Kidney capillary endothelial cell (primary cell): ENCODE measurements at places on chromosomes 11 and 22.

- DNase-seq: peak; percentile 52
These were observed at the start of gene PHLDA2 for GRCh38 chr11:2928605-2929530. Gene PHLDA2, minus strand, starts transcription at chr11:2929420. Its CDS starts 56 bp downstream, at chr11:2929364.

- DNase-seq: no peak
These were observed 9.4 kb upstream of the MRPL23 start for GRCh38 chr11:1937616-1938342.

- DNase-seq: no peak
These were observed 4.8 kb upstream of the OR8H1 start for GRCh38 chr11:56296898-56297297.

DNA sequence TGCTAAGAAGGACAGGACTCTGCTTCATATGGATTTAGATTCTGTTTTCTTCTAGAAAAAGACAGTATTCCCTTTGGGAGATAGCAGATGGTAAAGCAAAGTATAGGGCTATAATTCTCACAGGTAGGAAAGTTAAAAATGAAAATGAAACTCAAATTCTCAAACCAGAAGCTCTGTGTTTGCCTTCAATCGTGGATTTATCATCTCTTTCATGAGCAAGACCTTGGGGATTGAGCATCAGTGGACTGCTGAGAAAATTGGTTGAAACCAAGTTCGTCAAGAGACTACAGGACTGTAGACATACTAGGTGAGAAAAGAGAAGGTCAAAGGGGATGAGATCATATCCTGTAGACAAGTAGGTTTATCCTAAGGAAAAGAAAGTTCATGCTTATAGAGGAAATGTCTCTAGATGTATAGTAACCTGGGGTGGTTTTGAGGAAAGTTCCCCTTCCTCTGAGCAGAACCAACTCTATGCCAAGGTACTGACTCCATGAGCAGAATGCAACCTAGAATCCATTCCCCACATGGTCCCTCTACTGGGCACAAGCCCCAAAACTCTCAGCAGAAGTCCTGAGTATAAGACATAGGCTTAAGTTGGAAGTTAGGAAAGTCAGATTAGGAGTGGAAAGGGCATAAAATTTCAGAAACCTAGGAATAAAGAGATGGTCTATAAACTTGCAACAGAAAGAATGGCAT lies 46.5 kb downstream of the SLC5A12 start:
- no peak for DNase-seq

DNA sequence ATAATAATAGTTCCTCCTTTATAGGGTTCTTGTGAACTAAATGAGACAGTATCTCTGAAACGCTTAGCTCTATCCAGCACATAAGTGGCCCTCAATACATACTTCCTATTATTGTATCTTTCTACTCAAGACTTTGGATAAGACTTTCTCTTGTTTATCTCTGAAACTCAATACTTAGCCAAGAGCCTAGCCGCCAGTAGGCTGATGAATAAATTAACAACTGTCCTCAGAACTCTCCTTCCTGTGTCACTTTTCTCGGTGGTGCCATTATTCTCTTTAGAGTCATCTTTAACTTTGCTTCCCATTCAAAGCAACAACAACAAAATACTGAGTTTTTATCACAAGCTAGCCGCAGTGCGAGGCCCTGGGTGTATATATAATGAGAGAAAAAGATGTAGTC lies 86.9 kb downstream of the FAM83F start:
- DNase-seq: no peak

DNA sequence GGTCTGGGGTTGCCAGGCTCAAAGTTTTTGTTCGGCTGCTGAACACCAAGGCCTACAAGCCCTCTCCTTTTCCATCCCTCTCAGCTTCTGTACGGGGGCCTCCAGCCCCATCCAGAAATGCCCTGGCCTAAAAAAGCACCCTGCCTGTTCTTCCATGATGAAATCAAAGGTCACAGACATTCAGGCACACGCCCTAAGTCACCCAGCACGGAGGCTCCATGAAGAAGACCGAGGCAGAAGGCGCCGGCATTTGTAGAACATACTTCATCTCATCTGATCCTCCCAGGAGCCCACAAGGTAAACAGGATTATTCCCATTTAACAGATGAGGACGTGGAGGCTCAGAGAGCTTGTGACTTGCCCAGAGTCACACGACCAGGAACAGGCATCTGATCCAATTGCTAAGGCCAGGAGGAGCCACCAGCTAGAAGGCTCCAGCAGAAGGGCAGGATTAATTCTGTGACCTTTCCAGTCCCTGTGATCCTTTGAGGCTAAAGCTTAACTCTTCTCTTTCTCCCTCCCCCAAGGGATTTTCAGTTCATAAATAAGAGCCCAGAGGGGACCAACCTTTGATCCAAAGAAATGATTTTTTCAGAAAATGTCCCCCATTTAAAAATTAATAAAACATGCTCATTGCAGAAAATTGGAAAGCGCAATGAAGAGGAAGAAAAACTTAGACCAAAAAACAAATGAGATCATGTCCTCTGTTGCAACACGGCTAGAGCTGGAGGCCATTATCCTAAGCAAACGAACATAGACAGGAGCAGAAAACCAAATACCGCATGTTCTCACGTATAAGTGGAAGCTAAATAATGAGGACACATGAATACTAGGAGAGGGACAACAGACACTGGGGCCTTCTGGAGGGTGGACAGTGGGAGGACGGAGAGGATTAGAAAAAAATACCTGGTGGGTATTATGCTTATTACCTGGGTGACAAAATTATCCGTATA lies 38.7 kb downstream of the CYTH4 start:
- no peak for DNase-seq

GRCh38 chr11:94379613-94380012 lies 21.6 kb downstream of the GPR83 start:
- no peak for DNase-seq

- DNase-seq: no peak
These were observed 4.9 kb downstream of the PSMD13 start for GRCh38 chr11:241634-242033.

GRCh38 chr11:20049231-20049630 lies 111.0 kb downstream of the DBX1 start:
- no peak for DNase-seq

GRCh38 chr11:122343210-122343609 lies 227.2 kb upstream of the BLID start:
- no peak for DNase-seq

GRCh38 chr11:79336797-79337517 lies 103.9 kb downstream of the TENM4 start:
- no peak for DNase-seq

- DNase-seq: no peak
These were observed 83.0 kb downstream of the PDHX start for GRCh38 chr11:34999453-34999852.

DNA sequence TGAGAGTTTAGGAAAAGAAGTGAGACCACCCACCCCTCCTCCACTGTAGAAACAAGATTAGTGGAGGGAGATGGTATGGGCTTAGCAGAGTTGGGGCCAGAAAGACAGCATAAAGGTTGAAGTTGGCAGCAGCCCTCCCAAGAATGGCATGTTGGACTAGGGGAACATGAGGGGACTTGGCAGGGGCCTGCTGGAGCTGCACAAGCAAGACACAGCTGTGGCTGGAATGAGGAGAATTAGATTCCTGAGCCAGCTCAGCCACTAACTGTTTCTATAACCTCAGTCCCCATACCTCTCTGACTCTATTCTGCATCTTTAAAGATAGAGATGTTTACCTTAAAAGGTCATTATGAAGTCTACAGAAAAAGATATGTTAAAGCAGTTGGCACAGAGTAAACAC lies 13.2 kb downstream of the MAP6 start:
- DNase-seq: no peak

DNA sequence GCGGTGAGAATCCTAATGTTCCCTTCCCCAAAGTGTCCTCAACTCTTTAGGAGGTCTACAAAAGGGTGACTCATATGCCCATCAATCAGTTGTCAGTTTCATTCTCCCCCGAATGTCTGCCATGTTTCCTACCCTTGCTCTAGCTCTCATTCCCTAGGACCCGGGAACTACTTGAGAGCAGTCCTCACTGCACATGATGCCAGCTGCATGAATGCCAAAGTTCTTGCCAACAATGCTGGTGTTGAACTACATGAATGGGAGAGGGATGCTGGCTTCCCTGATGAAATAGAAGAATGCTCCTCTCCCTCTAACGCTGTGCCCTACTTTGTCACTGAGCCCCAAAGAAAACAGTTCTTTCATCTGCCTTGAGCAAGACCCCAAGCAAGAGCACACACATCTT lies 12.5 kb upstream of the FSHB start:
- no peak for DNase-seq

DNA sequence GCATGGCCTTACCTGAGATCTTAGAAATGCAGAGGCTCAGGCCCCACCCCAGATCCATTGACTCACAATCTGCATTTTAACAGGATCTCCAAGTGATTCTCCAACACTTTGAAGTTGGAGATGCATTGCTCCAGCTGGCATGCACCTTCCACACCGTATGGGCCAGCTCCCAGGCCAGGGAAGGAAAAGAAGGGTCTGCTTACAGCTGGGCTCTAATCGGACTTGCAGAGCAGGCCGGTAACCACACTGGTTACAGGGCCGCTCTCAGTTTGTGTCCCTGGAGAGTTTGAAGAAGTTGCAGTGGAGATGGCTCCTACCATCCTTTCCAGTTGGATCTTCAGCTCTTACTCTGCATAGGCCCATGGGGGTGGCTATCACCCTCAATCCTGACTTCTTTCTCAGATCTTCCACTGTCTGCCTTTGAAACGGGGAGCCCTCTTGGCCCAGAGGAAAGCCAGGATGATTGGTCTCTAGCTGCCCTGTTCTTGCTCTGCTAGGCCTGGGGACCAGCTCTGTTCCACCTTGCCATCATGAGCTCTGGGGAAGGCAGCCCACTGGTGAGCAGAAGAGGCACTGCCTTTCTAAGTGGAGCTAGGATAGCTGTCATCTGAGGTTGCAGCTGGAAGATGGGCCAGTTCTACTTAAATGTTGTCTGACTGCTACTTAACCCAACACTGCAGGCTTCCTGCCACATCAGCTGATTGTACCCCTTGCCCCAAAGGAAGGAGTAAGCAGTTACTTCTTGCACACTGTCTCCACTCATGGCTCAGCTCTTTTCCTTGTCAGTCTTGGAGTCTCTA lies 105.6 kb upstream of the NAV2 start:
- DNase-seq: no peak

DNA sequence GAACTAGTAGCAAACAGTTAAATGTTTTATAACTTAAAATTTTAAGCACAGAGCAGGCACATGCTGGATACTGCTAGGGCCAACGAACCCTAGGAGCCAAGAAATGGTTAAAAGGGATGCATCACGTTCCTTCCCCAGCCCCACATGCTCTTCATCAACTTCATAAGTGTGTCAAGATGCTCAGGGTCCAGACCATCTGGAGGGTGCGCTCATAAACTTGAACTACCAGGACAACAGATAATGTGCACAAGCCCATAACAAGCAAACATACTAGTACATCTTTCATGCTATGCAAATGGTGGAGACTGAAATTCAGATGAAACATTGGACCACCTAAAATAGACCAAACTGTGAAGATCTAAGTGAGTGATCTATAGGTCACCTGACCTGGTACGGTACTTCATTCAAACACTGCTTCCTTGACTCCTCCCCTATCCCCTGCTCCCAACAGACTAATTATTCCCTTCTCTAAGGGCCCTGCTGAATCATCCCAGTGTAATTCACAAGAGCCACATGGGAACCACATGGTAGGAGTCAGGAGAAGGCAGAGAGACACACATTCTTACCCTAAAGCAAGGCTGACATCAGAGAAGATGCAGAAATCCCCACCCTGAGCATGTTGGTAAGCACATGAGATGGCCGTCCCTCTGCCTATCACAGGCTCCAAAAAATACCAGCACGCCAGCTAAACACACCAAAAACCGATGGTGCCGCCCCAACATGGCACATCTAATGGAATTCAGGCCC lies 83.9 kb downstream of the ETS1 start:
- DNase-seq: peak; percentile 80

DNA sequence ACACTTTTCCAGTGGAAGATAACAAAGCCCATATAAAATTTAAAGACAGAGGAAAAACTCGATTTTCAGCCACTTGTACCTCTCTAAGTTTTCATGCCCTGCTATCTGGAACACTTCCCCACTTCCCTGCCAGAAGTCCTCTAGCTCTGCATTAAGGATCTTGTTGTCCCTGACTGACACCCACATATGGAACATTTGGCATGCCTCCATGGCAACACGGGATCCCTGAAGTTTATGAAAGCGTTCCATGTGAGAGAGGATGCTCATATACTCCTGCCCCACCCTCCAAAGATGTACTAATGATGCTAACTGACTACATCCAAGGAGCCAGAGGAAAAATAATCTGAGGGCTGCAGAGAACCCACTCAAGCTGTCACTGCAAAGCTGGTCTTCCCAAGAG lies 8.8 kb upstream of the C11orf91 start:
- no peak for DNase-seq

DNA sequence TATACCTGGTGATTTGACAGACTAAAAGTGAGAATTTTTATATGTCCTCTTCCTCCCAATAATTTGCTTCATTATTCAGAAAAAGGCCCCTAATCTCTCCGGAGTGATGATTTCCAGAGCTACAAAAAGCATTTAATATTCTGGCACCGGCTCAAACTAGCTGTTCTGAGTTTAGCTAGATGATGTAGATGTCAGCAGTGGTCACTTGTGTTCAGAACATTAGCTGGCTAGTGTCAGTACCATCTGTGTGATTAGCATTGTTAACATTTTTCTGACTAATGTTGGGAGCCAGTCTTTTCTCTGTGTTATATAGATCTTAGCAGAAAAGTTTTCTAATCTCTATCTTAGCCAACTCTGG lies 68.7 kb upstream of the RRM1 start:
- DNase-seq: no peak

DNA sequence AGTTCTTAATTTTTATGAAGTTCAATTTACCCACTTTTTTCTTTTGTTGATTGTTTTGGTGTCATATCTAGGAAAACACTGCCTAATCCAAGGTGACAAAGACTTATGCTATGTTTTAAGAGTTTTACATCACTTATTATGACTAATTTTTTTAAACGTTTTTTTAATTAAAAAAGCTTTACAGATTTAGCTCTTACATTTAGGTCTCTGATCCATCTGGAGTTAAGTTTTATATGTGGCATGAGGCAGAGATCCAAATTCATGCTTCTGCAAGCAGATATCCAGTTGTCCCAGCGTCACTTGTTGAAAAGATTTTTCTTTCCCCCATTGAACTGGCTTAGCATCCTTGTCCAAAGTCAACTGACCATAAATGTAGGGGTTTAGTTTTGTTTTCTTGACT lies 72.6 kb downstream of the PACSIN2 start:
- DNase-seq: no peak

- no peak for DNase-seq
These were observed 14.6 kb upstream of the P2RY6 start for GRCh38 chr11:73257342-73258103.
